ENCODE measurements at places on chromosomes 11 and 22. TPM values are rescaled to one million over a fixed set of nuclear protein-coding genes. Genes with fewer than 3 reads are reported as not detected.
A peak's percentile ranks its signal among the peaks of the same experiment; 100 is the strongest.

DNA sequence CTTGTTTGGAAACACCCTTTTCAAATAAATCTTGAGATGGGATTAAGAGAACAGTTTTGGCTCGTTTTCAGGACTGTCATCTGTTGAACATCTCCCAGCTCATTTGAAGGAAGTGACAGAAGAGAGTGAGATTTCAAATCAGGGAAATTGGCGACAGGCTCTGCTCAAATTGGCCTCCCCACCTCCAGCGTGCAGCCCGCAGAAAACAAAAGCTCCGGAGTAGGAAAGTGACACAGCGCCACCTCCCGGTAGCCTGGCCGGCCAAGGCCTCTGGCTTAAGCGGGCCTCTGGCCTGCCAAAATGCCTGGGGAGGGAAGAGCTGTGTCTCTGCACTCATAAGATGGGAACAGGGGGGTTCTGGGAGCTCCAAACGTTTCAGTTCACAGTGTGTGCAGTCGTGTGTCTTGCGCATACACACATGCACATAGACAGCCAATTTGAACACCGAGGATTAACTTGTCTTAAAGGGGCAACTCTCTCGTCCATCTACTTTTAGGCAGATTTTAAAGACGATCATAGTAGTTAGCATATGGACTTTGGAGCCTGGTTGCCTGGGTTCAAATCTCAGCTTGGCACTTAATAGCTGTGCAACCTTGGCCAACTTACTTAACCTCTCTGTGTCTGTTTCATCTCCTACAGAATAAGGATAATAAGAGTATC is 132.7 kb upstream of the RCN1 start:
- no peak for DNase-seq

GRCh38 chr11:118530683-118531596 is at the start of gene TMEM25:
Gene TMEM25, plus strand, starts transcription at chr11:118531192. Its CDS starts 610 bp downstream, at chr11:118531802.
- no peak for DNase-seq

Gene MRGPRE
- total RNA-seq = not detected

GRCh38 chr22:49685686-49686085 is 142.0 kb downstream of the BRD1 start:
- DNase-seq = no peak

Gene GRIA4
- not detected for total RNA-seq

DNA sequence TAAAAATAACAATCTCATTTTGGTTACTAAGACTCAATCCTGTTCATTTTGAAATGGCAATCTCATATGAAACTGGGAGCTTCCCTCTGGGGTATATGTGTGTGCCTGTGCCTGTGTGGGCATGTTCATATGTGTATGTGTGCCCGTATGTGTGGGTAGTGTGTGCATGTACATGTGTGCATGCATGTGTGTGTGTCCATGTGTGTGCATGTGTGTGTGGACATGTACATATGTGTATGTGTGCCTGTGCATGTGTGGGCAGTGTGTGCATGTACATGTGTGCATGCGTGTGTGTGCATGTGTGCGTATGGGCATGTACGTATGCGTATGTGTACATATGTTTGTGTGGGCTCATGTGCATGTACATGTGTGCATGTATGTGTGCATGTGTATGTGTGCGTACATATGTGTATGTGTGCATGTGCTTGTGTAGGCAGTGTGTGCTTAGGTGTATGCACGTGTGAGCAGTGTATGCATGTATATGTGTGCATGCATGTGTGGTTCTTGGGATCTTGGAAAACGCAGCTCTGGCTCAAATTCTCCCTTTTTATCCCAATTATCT is 24.5 kb upstream of the CACNG2 start:
- DNase-seq = no peak

- peak; percentile 40 for DNase-seq
These were observed at the start of gene LTBP3 for GRCh38 chr11:65558002-65558929. Gene LTBP3, minus strand, starts transcription at chr11:65558359. Its CDS starts 400 bp downstream, at chr11:65557959.

Gene HOATZ
- total RNA-seq = not detected

- no peak for DNase-seq
These were observed 385.1 kb upstream of the CCDC90B start for GRCh38 chr11:83671289-83671688.

GRCh38 chr11:19499999-19500398 is 212.6 kb upstream of the NAV2 start:
- no peak for DNase-seq

Gene TENM4
- total RNA-seq = 13.3 TPM

Gene ANO9
- 2.7 TPM for total RNA-seq

DNA sequence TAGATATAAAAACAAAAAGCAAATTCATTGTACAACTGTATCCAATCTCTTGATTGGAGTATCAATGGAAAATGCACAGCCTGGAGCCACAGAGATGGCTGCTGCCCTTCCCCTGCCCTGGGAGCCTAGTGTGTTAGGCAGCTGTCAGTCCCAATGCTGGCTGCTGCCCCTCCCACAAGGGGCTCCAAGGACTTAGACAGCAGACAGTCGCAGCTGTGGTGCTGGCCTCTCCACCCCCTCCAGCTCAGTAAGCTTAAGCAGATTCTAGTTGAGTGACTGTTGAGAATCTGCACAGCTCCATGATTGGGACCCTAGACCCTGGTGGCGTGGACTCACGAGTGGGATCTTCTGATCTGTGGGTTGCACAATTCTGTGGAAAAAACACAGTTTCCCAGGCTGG is 1511.2 kb downstream of the FAM181B start:
- DNase-seq = no peak

GRCh38 chr22:21683401-21683811 is 17.6 kb downstream of the PPIL2 start:
- no peak for DNase-seq

GRCh38 chr22:41919357-41920224 is 4.7 kb upstream of the SHISA8 start:
- DNase-seq = no peak

Gene PPP1R14B
- total RNA-seq = 75.3 TPM

DNA sequence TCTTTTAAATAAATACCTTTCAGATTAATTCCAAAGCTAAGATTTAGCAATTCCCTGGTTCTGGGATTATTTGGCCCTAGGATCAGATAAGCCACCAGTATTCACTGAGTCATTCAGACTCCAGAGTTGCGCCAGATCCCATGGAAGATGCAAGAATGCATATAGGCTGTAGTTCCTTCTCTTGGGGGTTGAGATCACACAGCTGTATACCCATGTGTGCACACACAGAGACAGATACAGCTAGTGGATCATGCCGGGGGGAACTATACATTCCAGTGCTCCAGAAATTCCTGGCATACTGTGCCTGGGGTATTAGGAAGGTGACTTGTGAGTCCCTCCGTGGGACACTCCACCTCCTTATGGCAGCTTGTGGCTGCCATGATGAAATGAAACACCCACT is 75.4 kb downstream of the ZBTB16 start:
- no peak for DNase-seq

Gene P2RY6
- 7.7 TPM for total RNA-seq

DNA sequence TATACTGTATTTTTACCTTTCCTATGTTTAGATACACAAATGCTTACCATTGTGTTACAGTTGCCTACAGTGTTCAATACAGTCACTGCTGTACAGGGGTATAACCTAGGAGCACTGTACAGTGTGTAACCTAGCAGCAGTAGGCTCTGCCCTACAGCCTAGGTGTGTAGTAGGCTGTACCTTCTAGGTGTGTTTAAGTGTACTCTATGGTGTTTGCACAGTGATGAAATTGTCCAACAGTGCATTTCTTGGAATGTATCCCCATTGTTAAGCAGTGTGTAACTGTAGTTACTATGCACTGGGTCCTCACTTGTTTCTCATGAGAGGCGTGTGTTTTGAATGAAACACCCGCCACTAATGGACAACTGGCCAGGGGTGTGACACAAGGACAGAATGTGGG is 269.0 kb downstream of the OPCML start:
- no peak for DNase-seq

- no peak for DNase-seq
These were observed 2.8 kb downstream of the SPON1 start for GRCh38 chr11:13965337-13965736.

Gene DNAJB7
- not detected for total RNA-seq

DNA sequence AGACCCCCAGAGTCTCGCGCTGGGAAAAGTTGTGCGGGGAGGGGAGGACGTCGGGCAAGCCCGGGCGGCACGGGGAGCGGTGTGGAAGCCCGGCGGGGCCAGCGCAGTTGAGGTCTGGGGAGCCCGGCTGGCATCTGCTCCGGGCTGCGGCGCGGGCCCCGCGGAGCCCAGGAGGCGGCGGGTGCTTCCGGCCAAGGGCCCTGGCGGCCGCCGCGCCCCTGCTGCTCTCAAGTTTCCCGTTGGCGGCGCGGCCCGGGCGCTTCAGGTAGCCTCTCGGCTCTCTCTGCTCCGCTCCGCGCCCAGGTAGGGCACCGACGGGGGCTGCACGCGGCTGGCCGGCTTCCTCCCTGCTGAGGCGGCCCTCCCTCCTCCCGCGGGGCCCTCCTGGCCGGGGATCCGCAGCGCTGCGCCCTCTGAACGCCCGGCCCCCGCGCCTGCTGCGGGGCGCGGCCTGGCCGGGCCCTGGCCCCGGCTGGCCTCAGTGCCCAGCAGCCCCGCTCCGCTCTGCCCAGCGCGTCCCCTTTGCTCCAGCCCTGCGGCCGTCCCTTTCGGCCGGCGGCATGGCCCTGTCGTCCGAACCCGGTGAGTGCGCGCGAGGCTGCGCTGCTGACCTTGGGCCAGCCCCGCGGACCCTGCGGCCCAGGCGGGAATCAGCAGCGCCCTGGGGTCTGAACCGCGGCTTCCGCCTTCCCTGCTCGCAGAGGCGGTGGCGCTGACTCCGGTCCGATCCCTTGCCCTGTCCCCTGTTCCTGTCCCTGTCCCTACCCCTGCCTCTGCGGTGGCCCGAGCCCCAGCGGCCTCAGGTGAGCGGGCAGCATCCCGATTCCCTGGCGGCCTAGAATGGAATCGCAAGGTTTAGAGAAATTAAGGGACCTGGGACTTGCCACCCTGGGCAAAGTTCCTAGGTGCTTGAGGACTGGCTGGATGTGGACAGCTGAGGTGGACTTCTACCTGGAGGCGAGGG is 4.3 kb upstream of the AMPD3 start:
- no peak for DNase-seq

Gene GAL3ST3
- 1.1 TPM for total RNA-seq

DNA sequence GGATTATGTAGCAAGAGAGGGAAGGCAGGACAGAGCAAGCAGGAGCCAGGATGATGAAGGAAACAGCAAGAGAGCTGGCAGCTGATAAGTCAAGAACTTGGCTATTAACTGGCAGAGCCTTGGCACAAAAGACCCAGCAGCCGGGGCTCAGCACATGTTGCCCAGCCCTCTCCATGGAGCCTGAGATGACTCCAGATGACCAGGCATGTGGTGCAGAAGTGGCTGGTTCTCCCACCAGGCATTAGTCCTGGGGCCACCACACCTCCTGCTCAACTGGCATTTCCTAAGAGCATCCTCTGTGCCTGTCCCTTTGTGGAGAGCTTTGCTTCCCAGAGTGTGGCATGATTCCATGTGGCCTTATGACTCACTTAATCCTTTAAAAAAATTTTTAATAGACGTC is 522.6 kb downstream of the MN1 start:
- DNase-seq = no peak

DNA sequence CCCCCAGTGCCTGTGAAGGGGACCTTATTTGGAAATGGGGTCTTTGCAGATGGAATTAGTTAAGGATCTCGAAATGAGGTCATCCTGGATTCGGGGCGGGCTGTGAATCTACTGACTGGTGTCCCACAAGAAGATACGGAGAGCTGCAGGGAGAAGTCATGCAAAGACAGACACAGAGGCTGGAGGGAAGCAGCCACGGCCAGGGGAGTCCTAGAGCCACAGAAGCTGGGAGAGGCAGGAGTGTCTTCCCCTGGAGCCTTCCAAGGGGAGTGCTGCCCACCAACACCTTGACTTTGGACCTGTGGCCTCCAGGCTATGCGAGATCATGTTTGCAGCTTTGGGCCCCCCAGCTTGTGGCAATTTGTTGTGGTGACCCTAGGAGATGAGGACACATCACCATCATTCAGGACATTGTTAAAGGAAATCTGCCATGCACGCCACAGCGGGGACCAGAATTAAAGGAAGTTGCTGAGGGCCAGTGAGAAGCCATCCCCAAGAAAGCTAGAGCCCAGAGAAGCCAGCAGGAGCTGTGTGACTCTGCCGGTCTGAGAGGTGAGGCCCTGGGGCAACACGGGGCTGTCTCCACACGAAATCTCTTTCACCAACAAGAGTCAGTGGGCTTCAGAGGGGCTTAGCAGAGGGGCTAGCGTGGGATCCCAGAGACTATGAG is 434.7 kb downstream of the BRD1 start:
- DNase-seq = no peak

GRCh38 chr22:48665311-48665995 is 1162.2 kb downstream of the BRD1 start:
- DNase-seq = no peak

- DNase-seq = no peak
These were observed 729.7 kb downstream of the BRD1 start for GRCh38 chr22:49097966-49098365.

Gene OR52I1
- total RNA-seq = not detected

Gene TPBGL
- total RNA-seq = not detected

- DNase-seq = no peak
These were observed 46.5 kb downstream of the PISD start for GRCh38 chr22:31615491-31615860.

DNA sequence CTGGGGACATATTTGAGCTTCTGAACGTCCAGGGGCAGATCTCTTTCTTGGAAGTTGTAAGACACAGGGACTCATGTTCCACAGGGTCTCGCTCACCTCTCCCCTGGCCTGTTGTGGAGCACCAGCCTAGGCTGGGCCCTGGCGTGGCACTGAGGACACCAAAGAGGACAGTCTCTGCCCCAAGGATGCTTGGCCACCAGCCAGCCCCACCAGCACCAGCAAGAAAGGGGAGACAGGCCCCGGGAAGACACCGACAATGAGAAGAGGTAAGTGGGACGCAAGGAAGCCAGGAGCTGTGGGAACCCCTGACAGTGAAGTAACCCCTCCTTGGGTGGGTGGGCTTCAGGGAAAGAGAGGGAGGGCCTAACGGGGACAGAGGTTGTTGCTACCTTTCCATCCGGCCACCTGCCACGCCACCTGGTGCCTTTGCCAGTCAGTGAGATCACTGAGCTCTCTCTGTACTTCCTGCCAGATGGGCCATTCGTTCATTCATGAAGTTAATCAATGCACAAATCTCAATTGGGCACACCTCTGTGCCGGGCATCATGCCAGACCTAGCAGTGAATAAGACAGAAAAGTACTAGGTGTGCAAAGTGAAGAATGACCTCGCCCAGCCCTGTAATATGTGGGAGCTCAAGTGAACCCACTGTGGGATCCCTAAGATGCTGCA is 11.1 kb downstream of the APOL5 start:
- no peak for DNase-seq
